ENCODE measurements at places on chromosomes 13 and 19.
A peak's percentile ranks its signal among the peaks of the same experiment; 100 is the strongest.

- peak; percentile 76 for DNase-seq
These were observed 690 bp upstream of the ARRDC2 start for GRCh38 chr19:18007044-18007916.

- DNase-seq, result no peak
These were observed 40.8 kb downstream of the ZSWIM4 start for GRCh38 chr19:13835791-13836723.

DNA sequence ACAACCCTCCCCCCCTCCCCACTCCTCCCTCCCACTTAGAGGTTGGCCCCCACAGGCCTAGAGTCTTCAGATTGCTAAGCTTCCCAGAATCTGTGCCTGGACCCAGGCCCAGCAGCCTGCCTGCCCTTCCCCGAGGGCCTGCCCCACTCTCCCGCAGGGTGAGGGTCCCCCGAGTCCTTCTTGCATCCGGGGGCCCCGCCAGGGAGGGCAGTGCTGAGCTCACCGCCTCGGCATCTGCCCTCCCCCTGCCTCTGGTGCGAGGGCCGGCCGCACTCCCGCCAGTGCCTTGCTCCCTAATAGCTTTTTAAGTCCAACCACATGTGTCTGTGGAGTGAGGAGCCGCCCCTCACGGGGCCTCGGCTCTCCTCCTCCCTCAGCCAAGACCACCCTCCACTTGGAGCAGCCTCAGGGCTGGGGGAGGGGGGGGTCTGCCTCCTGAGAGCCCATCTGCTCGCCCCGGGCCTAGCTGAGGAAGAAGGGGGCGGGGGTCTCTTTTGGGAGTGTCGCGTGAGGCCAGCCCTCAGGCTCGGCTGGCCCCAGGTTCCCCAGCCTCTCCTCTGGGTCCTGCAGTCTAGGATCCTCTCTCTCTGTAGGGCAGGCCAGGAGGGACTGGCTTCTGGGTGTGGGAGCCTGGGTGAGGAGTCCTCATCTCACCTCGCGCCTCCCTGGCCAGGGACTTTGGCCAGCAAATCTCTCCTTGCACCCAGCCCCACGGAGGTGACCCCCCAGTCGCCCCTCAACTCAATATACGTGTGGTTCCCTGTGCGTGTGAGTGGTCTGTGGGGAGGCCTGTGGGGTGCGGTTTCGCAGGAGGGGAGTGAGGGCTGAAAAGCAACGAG is 47.2 kb downstream of the LYL1 start:
- no peak for DNase-seq

DNA sequence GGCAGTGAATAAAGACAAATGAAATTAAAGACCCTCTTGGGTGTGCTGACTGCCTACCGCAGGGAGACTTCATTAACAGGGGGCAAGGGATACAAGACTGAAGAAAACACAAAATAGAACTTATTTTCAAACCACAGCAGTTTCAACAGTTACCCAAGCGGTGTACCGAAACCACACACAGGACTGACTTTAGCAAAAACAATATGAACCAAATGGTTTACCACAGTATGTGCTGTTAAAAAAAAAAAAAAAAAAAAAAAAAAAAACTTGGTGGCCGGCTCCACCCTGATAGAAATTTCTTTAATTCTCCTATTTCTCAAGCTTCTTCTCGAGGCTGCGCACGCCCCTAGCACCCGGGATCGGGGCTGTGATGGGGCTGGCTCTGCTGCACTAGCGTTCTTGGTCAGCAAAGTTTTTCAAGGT is 42.6 kb downstream of the KLF2 start:
- DNase-seq, result peak; percentile 48

DNA sequence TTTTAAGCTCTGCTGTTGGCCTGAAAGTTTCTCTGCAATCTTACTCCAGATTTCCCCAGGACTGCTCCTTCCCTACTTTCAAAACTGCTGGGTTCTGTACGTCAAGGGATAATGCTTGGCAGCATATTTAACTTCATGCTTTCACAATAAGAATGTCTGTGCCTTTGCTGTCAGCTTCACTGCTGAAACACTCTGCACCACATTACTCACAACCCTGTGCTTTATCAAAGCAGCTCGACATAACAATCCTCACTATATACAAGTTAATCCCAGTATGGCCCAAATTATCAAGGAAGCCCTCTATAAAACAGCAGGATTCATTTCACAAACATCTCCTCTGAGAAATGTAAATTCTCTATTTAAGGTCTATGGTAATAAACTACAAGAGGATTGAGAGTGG is 17.5 kb downstream of the LATS2 start:
- DNase-seq, result no peak

- DNase-seq, result no peak
These were observed 159.6 kb upstream of the ATXN8OS start for GRCh38 chr13:69948016-69948415.

DNA sequence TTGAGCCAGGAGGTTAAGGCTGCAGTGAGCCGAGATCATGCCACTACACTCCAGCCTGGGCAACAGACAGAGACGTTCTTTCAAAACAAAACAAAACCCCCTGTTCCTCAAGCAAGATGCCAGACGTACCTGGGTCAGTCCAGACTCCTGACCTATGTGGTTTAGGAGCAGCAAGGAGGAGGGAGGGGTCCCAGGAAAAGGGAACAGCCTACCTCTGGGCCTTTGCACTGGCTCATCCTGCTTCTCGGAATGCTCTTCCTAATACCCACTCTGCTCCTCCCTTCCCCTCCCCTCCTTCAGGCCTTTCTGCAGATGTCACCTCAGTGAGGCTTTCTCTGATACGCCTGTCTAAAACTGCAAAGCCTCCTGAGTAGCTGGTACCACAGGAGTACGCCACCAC is 9.5 kb downstream of the RINL start:
- DNase-seq, result no peak

- DNase-seq, result peak; percentile 87
These were observed 22.3 kb downstream of the IER2 start for GRCh38 chr19:13172346-13173138.

DNA sequence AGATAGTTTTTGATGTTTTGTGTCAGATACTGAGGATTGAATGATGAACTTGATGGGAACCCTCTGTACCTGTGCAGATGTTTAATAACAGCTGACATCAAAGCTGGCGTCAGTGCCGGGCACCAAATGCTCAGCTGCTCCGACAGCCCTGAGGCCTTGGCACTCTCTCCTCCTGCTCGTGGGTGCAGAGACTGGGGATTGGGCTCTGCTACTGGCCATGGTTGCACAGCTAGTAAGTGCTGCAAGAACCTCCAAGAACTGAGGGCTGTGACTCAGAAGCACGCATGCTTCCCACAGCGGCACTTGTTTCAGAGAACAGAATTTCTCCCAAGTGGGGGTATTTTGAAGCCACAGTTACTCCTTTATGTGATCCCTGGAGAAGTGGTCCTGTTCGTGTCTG is 5.9 kb downstream of the LAMP1 start:
- DNase-seq, result no peak

DNA sequence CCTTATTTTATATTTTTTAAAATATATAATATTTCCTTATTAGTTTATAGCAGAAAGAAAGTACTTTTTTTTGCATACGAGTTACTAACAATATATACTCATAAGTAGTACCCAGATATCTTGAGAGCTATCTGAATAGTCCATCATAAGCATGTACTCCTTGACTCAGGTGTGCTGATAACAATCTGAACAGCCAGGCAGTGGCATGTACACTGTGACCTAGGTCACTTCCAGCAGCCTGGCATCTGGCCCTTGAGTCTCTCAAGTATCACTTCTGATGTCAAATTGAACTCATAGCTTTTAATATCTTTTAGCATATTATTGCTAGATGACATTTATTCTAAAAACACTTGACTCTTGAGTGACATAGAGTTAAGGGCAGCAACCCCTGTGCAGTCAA is 1576.7 kb downstream of the SLITRK1 start:
- no peak for DNase-seq

- DNase-seq, result no peak
These were observed 319 bp downstream of the FRY start for GRCh38 chr13:32031815-32032370.

DNA sequence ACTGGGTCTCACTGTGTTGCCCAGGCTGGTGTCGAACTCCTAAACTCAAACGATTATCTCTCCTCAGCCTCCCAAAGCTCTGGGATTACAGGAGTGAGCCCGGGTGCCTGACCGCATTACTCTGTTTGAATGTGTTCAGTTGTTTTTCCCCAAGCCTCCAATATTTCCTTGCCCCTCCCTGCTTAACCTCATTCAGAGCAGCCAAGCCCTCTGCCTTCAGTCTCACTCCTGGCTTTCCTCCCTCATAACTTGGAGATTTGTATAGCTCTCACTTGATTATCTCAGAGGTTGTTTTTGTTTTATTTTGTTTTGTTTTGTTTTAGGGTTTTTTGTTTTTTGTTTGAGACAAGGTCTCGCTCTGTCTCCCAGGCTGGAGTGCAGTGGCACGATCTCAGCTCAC is 11.4 kb downstream of the EPHX3 start:
- no peak for DNase-seq

- DNase-seq, result no peak
These were observed 13.6 kb downstream of the POLR2E start for GRCh38 chr19:1081301-1082164.

DNA sequence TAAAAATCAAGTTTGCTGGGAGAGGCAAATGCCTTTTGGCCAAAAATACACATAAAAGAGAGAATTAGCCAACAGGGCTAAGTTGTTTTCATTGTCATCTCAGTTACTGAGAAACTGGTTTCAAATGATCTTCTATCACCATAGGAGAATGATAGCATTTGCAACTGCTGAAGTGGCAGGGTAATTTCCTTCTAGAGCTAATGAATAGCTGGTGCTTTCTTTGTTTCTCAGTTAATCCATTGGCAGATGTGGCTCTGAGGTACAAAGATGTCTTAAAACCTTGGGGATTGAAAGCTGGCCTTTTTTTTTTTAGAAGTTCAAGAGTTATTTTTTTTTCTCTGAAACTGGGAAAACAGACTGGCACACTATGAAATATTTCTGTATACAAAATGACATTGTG is 332.7 kb upstream of the KLF12 start:
- DNase-seq, result no peak

DNA sequence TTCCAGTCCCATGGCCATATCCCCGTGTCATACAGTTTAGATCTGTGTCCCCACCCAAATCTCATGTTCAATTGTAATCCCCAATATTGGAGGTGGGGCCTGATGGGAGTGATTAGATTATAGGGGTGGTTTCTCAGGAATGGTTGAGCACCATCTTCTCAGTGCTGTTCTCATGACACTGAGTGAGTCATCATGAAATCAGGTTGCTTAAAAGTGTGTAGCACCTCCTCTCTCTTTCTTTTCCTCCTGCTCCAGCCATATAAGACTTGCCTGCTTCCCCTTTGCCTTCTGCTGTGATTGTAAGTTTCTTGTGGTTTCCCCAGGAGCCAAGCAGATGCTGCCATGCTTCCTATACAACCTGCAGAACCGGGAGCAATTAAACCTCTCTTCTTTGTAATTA is 197.8 kb downstream of the NALCN start:
- DNase-seq, result no peak

DNA sequence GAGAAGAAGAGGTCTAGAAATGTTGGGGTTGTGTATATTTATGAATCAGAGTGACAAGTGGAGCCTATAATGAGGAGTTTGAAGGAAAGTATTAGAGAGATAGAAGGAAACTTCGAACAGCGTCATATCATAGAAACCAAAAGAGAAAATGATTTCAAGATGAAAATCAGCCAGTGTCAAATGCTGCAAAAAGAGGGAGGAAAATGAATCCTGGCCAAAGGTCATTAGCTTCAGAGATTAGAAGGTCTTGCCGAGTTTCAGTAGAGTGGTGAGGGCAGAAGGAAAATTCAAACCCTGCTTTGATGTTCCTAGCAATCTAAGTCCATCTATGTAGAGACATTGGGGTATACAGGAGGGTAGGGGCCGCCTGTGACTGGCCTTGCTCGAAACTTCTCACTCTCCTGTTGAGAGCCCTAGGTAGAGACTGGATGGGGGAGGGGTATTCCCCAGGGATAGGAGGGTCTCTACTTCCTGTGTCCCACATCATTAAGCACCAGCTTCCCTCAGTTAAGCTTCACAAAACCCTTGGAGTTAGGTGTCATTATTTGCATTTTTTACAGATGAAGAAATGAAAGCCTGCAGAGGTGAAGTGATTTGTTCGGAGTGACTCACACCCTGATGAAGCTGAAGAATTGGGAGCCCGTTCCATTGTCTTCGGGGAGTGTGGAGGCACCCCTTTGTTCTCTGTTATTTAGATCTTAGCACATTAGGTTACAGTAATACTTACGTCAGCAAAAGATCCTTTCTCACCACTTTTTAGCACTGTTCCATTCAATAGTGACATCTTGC is 62.8 kb downstream of the FGF9 start:
- no peak for DNase-seq

DNA sequence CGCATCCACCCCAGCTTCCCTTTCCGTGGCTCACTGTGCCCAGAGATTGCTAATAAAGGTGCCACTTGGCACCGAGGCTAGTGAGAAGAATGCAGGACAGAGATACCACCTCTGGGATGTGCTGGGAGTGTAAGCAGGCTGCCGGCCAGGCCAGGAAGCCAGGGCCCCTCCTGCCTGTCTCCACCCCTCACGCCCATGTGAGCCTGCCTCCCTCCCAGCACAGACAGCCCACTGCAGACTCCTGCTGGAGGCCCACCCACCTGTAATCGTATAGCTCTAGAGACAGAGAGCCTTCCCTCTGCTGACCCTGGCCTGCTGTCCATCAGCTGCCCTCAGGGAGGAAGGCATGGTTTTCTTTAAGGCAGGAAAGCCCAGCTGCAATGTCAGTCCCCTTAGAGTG is 13.9 kb downstream of the VSTM2B start:
- DNase-seq, result no peak

GRCh38 chr19:30791088-30791487 is 418.9 kb downstream of the ZNF536 start:
- DNase-seq, result no peak

GRCh38 chr19:9673912-9674662 is 813 bp downstream of the ZNF562 start:
- DNase-seq, result peak; percentile 24

DNA sequence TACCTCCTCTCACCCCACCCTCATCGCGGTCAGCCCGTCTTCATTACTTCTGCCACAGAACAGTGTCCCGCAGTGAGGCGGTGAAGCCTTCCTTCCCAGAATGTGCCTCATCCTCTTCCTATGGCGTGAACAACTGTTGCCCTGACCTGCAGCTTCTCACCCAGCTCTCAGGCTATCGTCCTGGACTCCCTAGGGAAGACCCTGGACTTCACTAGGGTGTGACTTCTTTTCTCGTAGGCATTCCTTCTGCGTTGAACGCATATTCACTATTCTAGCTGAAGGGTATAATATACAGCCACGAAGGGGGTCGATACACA is 982 bp downstream of the ZNF865 start:
- DNase-seq, result no peak

DNA sequence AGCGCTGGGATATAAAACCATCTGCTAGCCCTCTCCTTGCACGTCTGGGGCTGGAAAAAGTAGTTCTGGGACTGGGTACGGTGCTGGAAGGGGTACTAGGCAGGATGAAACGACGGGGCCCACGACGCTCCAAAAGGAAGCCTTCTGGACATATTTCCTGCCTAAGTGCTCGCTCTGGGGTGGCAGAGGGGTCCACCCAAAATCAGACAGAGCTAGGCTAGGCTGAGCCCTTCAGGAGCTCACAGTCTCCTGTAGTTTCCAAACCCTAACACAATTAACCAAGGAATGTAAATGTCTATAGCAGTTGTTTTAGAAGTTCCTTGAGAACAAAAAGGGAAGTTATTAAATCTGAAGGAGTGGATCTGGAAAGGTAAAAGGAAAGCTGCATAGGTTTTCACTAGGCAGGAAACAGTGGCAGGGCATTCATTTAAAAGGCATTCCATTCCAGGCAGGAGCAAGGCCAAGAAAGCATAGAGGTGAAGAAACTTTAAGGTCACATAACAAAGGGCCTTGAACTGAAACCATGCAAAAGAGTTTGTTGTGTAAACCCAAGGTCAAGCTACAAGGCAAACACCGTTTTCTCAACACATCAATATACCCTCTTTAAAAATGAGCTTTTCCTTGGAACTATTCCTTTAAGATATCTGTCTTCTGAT is 634 bp upstream of the DIAPH3 start:
- DNase-seq, result no peak

GRCh38 chr19:694481-695351 is 536 bp downstream of the PRSS57 start:
- no peak for DNase-seq
